ENCODE measurements at places on chromosomes 7 and 10.

GRCh38 chr10:58281092-58281752 is 12.3 kb downstream of the CISD1 start:
- DNase-seq: no peak

GRCh38 chr7:137682596-137682995 is 164.2 kb downstream of the DGKI start:
- DNase-seq: no peak

- no peak for DNase-seq
These were observed at the start of gene TMEM130 for GRCh38 chr7:98869597-98870120. TSS of gene TMEM130 (minus strand) at chr7:98870014. CDS start at chr7:98869861, 153 bp downstream.

DNA sequence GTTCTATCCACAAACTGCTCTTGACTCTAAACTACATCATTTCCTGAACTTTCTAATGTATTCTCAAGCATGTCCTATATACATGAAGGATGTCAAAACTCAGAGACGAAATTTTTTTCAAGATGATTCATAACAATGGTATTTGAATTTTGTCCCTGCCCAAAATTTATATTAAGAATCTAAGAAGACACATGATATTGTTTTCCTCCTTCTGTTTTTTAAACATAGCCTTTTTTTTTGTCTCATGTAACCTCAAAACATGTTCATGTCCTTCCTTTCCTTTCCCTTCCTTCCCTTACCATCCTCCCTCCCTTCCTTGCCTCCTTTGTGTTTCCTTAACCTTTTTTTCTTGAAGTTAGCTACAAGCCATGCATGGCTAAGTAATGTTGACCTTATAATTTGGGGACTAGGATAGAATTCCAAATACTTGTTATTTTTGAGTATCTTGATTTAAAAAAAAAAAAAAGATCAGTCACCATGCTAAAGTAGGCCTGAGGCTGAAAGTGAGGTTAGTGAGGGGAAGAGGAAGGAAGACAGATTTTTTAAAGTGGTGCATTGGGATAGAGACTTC is 163.0 kb downstream of the SUGCT start:
- no peak for DNase-seq

- no peak for DNase-seq
These were observed 110.8 kb downstream of the JAZF1 start for GRCh38 chr7:28069807-28070206.

DNA sequence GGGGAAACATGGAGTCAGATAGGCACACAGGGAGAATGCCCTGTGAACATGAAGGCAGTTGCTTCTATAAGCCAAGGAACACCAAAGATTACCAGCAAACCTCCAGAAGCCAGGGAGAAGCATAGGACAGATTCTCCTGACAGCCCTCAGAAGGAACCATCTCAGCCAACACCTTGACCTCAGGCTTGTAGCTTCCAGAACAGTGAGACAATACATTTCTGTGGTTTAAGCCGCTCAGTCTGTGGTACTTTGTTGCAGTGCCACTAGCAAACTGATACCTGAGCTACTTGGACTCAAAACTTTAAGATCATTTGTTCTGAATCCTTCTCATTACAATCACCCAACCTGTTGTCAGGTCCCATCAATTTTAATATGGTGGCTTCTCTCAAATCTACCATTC is 31.2 kb downstream of the ABLIM1 start:
- no peak for DNase-seq

DNA sequence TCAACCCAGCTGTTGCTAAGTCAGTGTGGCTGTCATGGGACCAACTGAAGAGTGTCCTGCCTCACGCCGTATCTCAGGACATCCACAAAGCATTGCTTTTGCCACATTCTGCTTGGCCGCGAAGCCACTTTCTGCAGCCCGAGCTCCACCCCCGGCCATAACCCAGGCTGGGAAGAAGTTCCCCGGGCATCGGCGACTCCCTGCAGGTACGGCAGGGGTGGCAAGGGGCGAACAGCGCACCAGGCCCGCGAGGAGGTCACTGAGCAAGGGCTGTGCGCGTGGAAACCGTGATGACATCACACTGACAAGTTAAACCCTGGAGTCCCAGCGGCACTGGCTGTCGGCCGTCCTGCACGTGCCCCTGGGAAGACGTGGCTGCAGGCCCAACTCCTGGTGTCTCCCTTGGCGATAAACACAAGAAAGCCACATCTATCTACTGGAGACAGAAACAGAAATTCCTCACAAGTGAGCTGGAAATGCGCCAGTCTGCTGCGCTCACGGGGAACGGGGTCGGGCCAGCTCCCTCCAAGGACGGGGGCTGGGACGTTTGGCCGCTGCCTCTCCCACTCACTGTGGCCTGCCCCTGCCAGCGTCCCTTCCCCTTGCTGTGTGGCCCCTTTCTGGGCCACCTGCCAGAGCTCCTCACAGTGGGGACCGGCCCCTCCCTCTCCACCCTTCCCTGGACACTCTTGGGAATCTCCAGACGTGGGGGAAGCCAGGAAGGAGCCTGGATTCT is 326.3 kb downstream of the DNAJB6 start:
- DNase-seq: no peak

DNA sequence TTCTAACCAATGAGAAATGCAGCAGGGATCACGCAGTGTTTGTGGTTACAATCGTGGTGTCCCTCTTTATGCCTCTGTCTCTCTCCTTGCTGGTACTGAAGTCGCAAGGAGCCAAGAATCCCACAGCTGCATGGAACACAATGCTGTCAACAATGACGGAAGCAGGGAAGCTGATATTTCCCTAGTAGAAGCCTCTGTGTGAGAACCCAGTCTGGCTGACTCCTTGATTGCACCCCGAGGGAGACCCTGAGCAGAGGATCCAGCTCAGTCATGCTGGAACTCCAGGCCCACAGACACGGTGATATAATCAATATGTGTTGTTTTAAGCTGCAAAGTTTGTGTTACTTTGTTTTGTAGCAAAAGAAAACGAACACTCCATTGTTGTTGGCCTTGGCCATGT is 677.9 kb downstream of the PARD3 start:
- DNase-seq: no peak

GRCh38 chr7:17146621-17147020 is 151.8 kb upstream of the AHR start:
- DNase-seq: no peak

- DNase-seq: no peak
These were observed 31.8 kb downstream of the KLRG2 start for GRCh38 chr7:139451638-139452037.

- DNase-seq: no peak
These were observed 59.7 kb upstream of the PRSS1 start for GRCh38 chr7:142689439-142690120.

DNA sequence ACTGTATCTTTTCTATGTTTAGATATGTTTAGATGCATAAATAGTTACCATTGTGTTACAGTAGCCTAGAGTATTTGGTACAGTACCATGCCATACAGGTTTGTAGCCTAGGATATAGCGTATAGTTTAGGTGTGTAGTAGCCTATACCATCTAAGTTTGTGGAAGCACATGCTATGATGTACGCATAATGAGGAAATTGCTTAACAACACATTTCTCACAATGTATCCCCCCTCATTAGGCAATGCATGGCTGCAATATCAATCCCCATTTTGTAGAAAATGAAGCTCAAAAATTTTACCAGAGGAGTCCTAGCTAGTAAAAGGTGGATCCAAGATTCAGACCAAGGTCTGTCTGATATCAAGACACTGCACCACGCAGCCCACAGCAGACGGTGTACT is 376.4 kb upstream of the NFE2L3 start:
- no peak for DNase-seq

DNA sequence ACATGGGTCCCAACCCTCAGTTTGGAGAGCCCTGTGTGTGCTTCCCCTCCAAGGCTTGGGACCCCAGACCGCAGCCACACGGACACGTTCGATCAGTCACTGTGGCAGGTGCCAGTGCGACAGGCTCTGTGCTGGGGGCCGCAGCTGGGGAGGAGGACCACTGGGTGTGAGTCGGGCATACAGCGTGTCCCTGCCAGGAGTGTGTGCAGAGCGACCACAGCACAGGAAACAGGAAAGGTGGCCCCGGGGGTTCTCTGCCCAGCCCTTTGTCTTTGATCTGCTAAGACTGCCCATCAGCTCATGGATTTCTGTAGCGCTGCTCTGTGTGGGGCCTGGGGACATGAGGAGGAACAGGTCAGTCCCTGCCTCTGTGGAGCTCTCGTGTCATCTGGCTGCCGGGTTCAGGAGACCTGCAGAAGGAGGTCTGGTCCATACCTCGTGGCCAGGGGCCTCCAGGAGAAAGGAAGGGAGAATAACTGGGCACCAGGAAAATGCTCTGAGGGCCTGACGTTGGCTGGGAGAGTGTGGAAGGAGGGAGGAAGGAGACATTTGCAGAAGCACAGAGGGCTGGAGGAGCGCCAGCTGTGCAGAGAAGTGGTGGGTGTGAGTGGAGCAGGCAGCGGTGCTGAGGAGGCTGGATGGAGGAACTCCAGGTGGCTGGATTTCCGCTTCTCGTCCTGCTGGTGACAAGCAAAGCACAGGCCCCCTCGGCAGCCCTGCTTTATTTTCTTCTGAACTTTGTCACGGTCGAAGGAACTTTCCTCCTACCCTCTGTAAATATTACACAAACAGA is 4.1 kb downstream of the NUDT1 start:
- DNase-seq: no peak

DNA sequence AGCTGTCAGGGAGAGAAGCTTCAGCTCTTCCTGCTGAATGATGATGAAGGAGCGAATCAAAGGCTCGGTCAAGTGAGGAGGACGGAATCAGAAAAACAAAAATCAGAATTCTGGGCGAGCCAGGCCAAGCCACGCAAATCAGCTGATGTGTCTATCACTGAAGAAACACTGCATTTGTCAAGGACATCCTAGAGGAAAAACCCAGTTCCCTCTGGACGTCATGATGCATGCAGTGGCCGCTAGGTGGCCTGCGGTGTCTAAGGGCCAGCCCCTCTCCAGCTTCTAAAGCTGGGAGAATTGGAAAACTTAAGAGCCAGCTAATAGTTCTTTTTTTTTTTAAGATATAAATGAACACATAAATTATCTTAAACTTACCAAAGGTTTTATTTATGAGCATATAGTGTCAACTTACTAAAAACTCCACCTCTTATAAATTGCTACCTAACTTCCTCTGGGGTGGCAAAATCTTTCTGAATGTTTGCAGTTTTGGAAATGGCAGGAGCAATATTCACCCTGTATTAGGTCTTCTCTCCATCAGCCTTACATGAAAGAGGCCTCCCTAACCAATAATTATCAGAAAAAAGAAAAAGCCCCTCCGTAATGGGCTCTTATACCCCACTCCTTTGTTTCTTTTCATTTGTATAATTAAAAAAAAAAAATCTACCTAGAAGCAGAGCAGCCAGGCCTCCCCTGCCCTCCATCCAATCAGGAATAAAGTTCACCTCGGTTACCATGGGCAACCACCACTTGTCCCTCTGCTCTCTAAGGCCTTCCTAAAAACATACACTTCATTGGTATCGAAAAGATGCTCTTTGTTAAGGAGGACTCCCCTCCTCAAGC is 186.8 kb downstream of the USP6NL start:
- DNase-seq: no peak

DNA sequence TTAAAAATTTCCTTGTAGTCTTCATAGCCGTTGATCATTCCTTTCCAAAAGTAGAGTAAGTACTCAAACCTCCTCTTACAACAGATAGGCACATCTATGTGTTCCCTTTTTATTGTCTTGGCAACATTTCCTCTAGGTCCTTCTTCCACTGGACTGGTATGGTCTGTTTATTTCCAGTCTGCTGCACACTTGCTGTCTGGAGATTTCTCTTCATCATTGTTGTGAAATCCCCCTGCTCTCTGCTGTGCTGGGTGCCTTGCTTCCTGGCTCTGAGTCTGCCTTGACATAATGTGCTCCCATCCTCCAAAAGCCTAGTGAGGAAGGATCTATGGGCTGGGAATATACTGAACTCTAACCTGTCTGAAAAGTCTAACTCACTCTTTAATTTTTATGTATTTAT is 545.3 kb upstream of the VSTM2A start:
- no peak for DNase-seq

DNA sequence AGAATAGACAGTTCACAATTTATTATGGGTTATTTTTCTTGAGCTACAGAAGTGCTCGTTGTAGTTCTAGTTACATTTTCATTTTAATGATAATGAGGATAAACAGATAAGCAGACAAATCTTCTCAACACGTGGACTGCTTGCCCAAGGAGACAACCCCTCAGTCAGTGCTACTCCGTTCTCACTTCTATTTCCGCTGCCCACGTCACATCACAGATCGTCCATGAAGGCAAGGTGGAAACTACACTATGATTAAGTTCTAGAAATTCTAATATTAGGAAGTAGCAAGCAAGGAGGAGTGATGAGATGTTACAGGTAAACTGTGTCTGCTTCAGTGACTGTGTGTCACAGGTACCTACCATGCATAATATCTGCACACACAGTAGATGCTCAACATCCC is 210.5 kb downstream of the CHCHD3 start:
- DNase-seq: no peak

- no peak for DNase-seq
These were observed 151.5 kb downstream of the LRRTM3 start for GRCh38 chr10:67077376-67077775.

DNA sequence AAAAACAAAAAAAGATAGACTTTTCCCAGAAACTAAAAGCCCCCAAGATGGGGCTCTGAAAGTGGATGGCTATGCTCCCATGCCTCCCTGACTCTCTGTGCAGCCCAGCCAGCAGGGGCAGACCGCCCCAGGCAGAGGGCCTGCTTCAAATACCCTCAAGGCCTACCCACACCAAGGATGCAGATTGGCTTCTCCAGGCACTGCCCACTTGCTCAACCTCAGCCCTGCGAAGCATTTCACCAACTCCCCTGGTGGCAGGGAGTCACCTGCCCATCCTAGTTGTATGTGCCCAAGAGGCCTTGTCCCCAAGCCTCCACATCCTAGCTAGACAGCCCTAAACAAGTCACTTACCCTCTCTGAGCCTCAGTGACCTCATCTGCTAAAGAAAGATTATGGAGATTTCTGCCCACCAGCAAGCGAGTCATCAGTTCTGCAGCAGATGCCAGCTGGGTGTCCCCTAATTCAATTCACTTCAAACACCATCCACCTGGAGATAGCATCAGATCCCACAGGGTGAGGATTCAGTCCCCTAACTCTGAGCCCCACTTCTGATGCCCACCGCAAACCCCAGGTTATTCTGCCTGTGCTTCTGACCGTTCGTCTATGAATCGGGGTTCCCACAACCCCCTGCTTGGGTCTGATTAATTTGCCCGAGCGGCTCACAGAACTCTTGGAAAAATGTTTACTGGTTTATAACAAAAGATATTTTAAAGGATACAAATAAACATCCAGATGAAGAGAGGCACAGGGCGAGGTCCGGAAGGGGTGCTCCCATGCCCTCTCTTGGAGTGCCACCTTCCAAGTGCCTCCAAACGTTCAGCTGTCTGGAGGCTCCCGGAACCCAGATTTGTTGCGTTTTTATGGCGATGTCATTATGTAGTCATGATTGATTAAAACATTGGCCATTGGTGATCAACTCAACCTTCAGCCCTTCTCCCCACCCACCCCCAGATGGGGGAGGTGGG is 18.6 kb upstream of the ZMIZ1 start:
- no peak for DNase-seq

- DNase-seq: no peak
These were observed 54.1 kb upstream of the PPIF start for GRCh38 chr10:79292891-79293746.

- no peak for DNase-seq
These were observed 136.5 kb downstream of the COBL start for GRCh38 chr7:51180092-51180491.

All from activated CD8-positive, alpha-beta memory T cell treated with anti-CD3 and anti-CD28 coated beads for 1 hour (primary cell).